ENCODE measurements at places on chromosomes 2 and 18. TPM values are rescaled to one million over a fixed set of nuclear protein-coding genes. Genes with fewer than 3 reads are reported as not detected.

GRCh38 chr2:71897137-71897480, 250.6 kb downstream of the CYP26B1 start:
- no peak overlapping the region for H3K27ac ChIP-seq
- peaks cover 16% of the 10 kb centered on the region for H3K4me1 ChIP-seq
- DNase-seq = no peak
- H3K27me3 ChIP-seq = no peaks in the 10 kb centered on the region
- no peaks in the 10 kb centered on the region for H3K36me3 ChIP-seq

- no peak overlapping the region for H3K27ac ChIP-seq
- H3K36me3 ChIP-seq = no peaks in the 10 kb centered on the region
- no peak overlapping the region for H3K4me3 ChIP-seq
- DNase-seq = no peak
- peaks cover 22% of the 10 kb centered on the region for H3K4me1 ChIP-seq
These were observed 84.3 kb upstream of the MAP4K4 start for GRCh38 chr2:101613056-101613704.

- no peak overlapping the region for H3K27ac ChIP-seq
- no peak for DNase-seq
- peaks cover 16% of the 10 kb centered on the region for H3K4me1 ChIP-seq
- no peaks in the 10 kb centered on the region for H3K27me3 ChIP-seq
- H3K36me3 ChIP-seq = peaks cover 5% of the 10 kb centered on the region
These were observed 33.7 kb downstream of the NRP2 start for GRCh38 chr2:205715831-205716525.

GRCh38 chr2:143128681-143129580, at the start of gene ARHGAP15:
ARHGAP15 (plus strand) TSS chr2:143129419.
- no peak for DNase-seq
- no peaks in the 10 kb centered on the region for H3K27me3 ChIP-seq
- H3K27ac ChIP-seq = no peak within 1 kb of the TSS
- H3K4me3 ChIP-seq = no peak within 1 kb of the TSS
- no peaks in the 10 kb centered on the region for H3K36me3 ChIP-seq
- H3K4me1 ChIP-seq = 0 out of 2 replicates have a peak, but pooled peaks cover 3% of the 10 kb centered on the region

DNA sequence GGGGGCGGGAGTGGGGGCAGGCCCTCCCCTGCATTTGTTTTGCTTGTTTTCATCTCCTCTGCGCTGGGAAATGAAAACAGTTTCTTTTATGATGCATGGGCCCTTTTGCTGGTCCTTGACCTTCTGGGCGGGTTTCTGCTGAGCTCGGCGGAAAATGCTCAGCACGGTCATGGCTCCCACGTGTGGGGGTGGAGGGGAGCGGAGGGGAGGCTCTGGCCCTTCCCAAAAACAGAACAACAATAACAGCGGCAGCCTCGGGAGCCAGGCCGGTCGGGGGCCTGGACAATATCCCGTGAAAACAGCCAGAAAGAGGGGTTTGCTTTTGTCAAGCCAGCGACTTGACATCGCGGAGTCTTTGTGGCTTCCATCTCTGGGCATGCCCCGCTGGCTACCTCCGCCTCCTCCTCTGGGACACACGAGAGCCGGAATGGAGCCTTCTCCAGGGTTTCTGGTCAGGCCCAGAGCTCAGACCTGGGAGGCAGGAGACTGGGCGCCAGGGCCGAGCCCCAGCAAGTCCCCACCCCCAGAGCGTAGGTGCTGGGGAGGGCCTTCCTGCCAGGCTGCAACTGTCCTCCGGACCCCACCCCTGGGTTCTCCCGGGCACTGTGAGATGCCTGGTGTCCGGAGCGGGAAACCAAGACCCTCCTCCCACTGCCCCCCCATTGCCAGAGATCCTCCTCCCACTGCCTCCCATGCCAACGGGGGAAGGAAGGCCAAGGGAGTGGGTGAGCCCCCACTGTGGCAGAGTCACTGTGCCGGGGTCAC, 35.9 kb upstream of the SNED1 start:
- H3K4me3 ChIP-seq = no peak overlapping the region
- H3K36me3 ChIP-seq = no peaks in the 10 kb centered on the region
- peaks cover 35% of the 10 kb centered on the region for H3K4me1 ChIP-seq
- peak; percentile 35 for DNase-seq
- H3K27me3 ChIP-seq = no peaks in the 10 kb centered on the region

GRCh38 chr2:234881413-234882241, 70.2 kb upstream of the SH3BP4 start:
- DNase-seq = peak; percentile 95
- peaks cover 21% of the 10 kb centered on the region for H3K4me1 ChIP-seq
- no peak overlapping the region for H3K27ac ChIP-seq
- peak overlapping the region; percentile 4 for H3K4me3 ChIP-seq
- H3K27me3 ChIP-seq = no peaks in the 10 kb centered on the region

TXNL1 gene
- total RNA-seq = 63.0 TPM

C2orf78 gene
- total RNA-seq = not detected
